ENCODE measurements at places on chromosomes 1 and 21.

DNA sequence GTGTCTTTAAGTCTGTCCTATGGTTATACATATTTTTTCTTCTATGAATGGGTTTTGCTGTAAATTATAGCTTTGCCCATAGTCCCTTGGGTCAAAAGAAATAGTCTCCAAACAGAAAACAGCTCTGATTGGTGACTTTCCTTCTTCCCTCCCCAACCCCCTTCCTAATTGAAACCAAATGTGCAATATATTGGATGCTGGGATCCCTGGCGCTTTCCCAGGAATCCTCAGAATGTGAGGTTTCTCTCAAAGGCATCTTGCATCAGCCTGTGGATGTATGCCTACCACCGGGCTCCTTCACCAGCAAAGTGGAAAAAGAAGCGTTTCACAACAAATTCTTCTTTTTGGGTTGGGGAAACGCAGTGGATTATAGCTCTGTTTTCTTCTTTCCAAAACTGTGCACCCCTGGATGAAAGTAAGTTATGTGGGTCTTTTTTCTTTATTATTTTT is at the start of gene DDR2:
Gene DDR2 (plus strand): TSS at position 248 of the 450 bp plus-strand sequence. CDS start 86,600 bp downstream, outside the sequence.
- peak within 1 kb of the TSS; percentile 44 for H3K4me3 ChIP-seq
- no peaks in the 10 kb centered on the region for H3K36me3 ChIP-seq
- DNase-seq = peak; percentile 91
- peaks cover 3% of the 10 kb centered on the region for H3K4me1 ChIP-seq
- no peaks in the 10 kb centered on the region for H3K27me3 ChIP-seq
- peak within 1 kb of the TSS; percentile 97 for H3K27ac ChIP-seq

DNA sequence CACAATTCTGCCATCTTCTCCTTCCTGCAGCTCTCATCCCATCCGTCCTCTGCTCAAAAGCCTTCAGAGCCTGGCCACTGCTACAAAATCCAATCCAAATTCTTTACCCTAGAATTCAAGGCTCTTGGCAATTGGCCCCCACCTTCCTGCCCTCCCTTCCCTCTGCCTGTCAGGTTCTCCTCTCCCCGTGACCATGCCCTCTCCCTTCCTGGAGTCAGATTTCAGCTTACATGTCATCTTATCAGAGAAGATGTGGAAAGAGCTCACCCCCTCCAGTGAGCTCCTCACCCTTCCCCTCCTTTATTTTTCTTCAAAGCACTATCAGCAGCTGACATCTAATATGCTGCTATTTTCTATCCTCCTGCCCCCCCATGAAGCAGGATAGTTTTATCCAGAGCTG is 86.9 kb downstream of the GRIK3 start:
- H3K36me3 ChIP-seq = no peaks in the 10 kb centered on the region
- H3K27me3 ChIP-seq = no peaks in the 10 kb centered on the region
- H3K27ac ChIP-seq = no peak overlapping the region

- DNase-seq = no peak
- H3K36me3 ChIP-seq = no peaks in the 10 kb centered on the region
- no peaks in the 10 kb centered on the region for H3K4me1 ChIP-seq
Observed at GRCh38 chr1:202416641-202417040, 68.1 kb downstream of the PPP1R12B start.

DNA sequence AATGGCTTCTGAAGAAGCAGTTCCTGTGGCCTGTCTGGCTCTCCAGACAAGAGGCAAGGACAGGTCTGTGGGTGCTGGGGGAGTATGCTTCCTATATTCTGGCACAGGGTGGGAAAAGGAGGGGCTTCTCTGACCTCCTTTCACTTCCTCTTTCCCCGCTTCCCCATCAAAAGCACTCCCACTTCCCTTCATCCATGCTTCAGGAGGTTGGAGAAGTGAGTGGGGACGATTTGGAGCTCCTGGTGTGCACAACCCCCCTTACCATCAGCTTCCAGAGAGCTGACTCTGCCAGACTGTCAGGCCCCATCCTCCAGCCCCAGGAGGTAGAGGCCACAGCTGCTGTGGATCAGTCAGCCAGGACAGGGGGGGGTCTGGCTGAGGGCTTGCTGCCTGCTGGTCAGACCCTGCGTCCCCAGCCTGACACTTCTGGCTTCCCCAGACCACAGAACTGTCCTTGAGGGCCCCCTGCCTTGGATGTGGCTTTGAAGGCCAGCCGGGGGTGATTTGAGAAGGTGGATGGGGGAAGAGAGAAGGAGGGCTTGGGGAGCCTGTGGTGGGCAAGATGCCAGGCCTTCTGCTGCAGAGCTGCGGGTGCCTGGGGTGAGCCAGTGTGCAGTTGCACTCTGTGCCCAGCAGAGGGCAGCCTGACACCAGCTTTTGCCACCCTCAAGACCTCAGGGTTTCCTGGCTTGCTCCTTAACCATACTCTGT is 21.5 kb upstream of the TMEM222 start:
- DNase-seq = peak; percentile 86
- H3K27ac ChIP-seq = peak overlapping the region; percentile 84
- no peaks in the 10 kb centered on the region for H3K27me3 ChIP-seq
- peaks cover 12% of the 10 kb centered on the region for H3K4me1 ChIP-seq
- H3K36me3 ChIP-seq = no peaks in the 10 kb centered on the region

DNA sequence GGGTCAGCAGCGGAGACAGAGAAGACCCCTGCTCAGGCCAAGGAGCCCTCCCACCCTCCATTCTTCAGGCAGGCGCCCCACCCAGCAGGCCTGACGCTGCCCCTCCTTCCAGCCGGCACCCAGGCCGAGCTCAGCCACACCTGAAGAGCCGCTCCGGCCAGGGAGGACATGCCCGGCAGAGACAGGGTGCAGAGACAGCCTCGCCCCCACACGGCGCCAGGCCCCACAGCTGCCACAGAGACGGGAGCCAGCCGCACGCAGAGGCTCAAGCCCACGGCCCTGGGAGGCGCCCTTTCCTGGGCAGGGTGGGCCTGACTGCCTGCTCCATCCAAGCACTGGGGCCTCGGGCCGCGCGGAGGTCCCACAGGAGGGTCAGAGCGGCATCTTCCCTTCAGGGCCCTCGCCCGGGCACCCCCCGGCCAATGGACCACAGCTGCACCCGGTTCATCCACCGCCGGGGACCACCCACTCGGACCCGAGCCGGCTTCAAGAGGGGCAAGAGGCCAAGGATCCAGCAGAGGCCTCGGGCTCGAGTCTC is 5.2 kb downstream of the TTLL10 start:
- peaks cover 2% of the 10 kb centered on the region for H3K27me3 ChIP-seq
- H3K4me1 ChIP-seq = no peaks in the 10 kb centered on the region
- DNase-seq = no peak
- H3K4me3 ChIP-seq = no peak overlapping the region

GRCh38 chr1:222970040-222970439 is 155.2 kb downstream of the DISP1 start:
- no peaks in the 10 kb centered on the region for H3K27me3 ChIP-seq
- peak overlapping the region; percentile 34 for H3K27ac ChIP-seq
- peaks cover 3% of the 10 kb centered on the region for H3K4me1 ChIP-seq

DNA sequence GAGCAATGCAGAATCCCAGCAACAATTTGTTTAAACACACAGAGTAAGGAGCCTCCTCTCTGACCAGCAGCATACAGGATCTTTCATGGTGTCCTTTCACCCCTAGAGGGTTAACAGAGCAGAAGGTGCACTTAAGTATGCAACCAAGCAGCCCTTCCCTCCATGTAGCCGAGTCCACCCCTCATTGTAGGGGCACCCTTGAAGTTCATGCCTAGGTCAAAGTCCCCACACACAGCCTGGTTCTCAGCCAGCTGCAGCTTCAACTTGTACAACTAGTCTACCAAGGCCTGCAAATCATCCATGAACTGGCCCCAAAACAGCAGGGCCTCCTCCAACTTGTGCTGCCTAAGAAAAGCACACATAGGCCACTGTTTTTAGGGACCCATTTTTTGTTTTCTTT is 7.0 kb upstream of the BMP8B start:
- H3K36me3 ChIP-seq = no peaks in the 10 kb centered on the region
- H3K27ac ChIP-seq = no peak overlapping the region
- H3K4me1 ChIP-seq = no peaks in the 10 kb centered on the region
- no peaks in the 10 kb centered on the region for H3K27me3 ChIP-seq
- H3K4me3 ChIP-seq = no peak overlapping the region

- H3K36me3 ChIP-seq = no peaks in the 10 kb centered on the region
- no peaks in the 10 kb centered on the region for H3K27me3 ChIP-seq
- H3K4me3 ChIP-seq = no peak overlapping the region
- no peaks in the 10 kb centered on the region for H3K4me1 ChIP-seq
Observed at GRCh38 chr1:31736675-31737074, 27.5 kb downstream of the ADGRB2 start.

GRCh38 chr1:6414881-6415626 is 4.7 kb downstream of the HES2 start:
- H3K27me3 ChIP-seq = peaks cover 7% of the 10 kb centered on the region
- H3K4me1 ChIP-seq = no peaks in the 10 kb centered on the region
- H3K4me3 ChIP-seq = no peak overlapping the region
- no peak overlapping the region for H3K27ac ChIP-seq
- no peaks in the 10 kb centered on the region for H3K36me3 ChIP-seq

GRCh38 chr21:27595716-27596115 is 628.8 kb upstream of the ADAMTS5 start:
- no peak overlapping the region for H3K4me3 ChIP-seq
- DNase-seq = no peak
- H3K27ac ChIP-seq = no peak overlapping the region
- H3K36me3 ChIP-seq = no peaks in the 10 kb centered on the region
- H3K27me3 ChIP-seq = no peaks in the 10 kb centered on the region
- H3K4me1 ChIP-seq = no peaks in the 10 kb centered on the region

DNA sequence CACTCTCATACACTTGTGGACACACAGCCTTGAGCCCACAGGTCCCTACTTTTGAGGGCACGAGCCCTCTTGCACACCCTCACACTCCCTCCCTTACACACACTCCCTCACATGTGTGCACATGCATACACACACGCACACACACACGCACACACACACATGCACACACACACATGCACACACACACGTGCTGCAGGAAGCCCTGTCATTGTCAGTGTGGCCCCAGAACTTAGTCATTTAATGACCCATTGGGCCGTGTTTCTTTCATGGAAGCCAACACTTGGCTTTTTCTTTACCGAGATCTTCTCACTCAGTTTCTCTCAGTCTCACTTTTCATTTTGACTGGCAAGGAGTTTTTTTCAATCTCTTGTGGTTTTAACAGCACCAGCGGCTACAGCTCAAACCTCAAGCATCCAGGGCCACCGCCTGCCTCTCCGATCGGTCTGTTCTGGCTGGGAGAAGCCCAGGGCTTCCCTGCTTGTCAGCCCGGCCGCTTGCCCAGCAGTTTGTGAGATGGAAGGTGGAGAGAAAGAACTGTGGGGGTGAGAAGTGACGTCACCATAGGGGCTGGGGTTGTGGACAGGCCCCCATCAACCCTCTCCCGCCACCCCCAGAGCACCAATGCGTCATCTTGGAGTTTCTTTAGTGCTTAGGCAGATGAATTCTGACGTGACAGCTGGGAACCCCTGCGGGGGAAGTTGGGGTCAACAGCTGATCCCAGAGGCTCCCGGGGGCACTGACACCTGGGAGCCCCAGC is 15.8 kb upstream of the TNFRSF8 start:
- no peak for DNase-seq
- no peak overlapping the region for H3K27ac ChIP-seq
- no peaks in the 10 kb centered on the region for H3K36me3 ChIP-seq

DNA sequence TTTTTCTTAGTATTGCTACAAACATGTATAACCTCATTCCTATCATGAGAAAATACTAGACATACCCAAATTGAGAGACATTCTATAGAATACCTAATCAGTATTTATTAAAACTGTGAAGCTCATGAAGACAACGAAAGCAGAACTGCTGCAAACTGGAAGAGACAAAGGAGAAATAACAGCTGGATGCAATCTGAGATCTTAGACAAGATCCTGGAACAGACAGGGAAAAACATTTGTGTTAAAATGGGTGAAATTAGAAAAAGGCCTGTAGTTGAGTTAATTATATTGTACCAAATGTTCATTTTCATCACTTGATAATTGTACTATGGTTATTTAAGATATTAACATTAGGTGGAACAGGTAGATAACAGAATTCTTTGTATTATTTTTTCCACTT is 392.0 kb downstream of the PLPP3 start:
- H3K27ac ChIP-seq = no peak overlapping the region
- no peaks in the 10 kb centered on the region for H3K36me3 ChIP-seq

DNA sequence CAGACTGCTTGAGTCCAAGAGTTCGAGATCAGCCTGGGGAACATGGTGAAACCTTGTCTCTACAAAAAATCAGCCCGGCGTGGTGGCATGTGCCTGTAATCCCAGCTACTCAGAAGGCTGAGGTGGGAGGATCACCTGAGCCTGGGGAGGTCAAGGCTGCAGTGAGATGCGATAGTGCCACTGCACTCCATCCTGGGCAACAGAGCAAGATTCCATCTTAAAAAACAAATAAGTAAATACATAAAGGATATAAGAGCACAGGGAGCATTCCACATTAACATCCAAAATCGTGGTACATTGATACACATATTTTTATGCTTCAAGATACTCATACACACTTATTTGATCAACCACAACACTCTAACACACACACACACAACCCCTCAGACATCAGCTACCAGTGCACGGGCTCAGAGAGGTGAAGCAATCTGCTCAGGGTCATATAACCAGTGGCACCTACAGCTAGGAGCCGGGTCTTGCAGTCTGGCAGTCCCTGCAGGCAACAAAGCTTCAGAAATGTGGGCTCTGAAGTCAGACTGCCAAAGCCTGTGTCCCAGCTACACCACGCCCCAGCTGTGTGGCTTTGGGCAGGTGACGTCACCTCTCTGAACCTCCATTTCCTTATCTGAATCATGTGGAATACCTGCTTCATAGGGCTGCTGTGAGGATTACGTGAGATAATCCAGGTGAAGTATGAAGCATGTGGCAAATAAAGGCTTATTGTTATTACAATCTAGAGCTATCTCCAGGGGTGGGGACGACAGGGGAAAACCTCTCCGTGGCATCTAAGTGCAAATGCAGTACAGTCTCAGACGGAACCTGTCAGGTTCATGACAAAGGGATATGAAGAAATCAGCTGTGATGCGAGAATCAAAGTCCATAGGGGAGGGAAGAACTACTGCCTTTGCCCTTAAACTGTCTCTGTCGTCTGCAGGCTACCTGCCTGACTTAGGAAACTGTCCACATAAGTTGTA is 4.8 kb upstream of the CRYBG2 start:
- H3K27me3 ChIP-seq = peaks cover 19% of the 10 kb centered on the region
- no peak overlapping the region for H3K4me3 ChIP-seq
- H3K36me3 ChIP-seq = no peaks in the 10 kb centered on the region
- DNase-seq = no peak
- no peak overlapping the region for H3K27ac ChIP-seq
- H3K4me1 ChIP-seq = no peaks in the 10 kb centered on the region

GRCh38 chr1:24111996-24112779 is at the start of gene MYOM3:
MYOM3 (minus strand) TSS chr1:24112135; CDS start chr1:24108636, 3,499 bp downstream.
- peak within 1 kb of the TSS; percentile 14 for H3K27ac ChIP-seq
- peak; percentile 65 for DNase-seq
- H3K4me1 ChIP-seq = peaks cover 4% of the 10 kb centered on the region
- no peak within 1 kb of the TSS for H3K4me3 ChIP-seq
- H3K27me3 ChIP-seq = no peaks in the 10 kb centered on the region

- H3K36me3 ChIP-seq = no peaks in the 10 kb centered on the region
- no peaks in the 10 kb centered on the region for H3K27me3 ChIP-seq
- no peaks in the 10 kb centered on the region for H3K4me1 ChIP-seq
- H3K4me3 ChIP-seq = no peak overlapping the region
- no peak for DNase-seq
- H3K27ac ChIP-seq = no peak overlapping the region
Observed at GRCh38 chr21:27382404-27382803, 415.5 kb upstream of the ADAMTS5 start.

- DNase-seq = no peak
- H3K27me3 ChIP-seq = no peaks in the 10 kb centered on the region
- H3K36me3 ChIP-seq = no peaks in the 10 kb centered on the region
- H3K27ac ChIP-seq = no peak overlapping the region
- no peak overlapping the region for H3K4me3 ChIP-seq
Observed at GRCh38 chr1:244224487-244225430, 173.7 kb downstream of the ZBTB18 start.

GRCh38 chr1:115338457-115338820 is 390 bp upstream of the NGF start:
- H3K27ac ChIP-seq = peak overlapping the region; percentile 90
- no peak for DNase-seq
- no peaks in the 10 kb centered on the region for H3K36me3 ChIP-seq
- H3K27me3 ChIP-seq = no peaks in the 10 kb centered on the region
- H3K4me3 ChIP-seq = peak overlapping the region; percentile 76
- no peaks in the 10 kb centered on the region for H3K4me1 ChIP-seq
